ENCODE measurements at places on chromosomes 1 and 21. TPM values are rescaled to one million over a fixed set of nuclear protein-coding genes. Genes with fewer than 3 reads are reported as not detected.

The TMPRSS15 gene
- not detected for polyA plus RNA-seq

The TAL1 gene
- polyA plus RNA-seq: not detected

DNA sequence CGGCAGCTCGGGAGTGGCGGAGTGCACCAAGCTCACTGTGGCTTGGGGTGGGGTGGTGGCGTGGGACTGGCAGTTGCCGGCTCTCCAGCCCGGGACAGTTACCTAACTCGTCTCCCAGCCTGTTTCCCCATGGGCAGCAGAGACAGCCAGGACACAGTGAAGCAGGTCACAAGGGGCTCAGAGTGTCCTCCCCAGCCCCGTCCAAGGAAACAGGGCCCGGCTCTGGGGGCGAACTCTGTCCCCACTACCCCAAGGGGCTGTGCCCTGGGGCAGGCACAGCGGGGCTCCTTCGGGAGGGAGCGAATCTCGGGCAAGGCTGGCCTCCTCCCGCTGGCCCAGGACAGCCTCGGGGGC lies 759 bp downstream of the GPR157 start:
- DNase-seq: no peak

- no peak for DNase-seq
Observed at GRCh38 chr1:224133741-224134299, 19.9 kb downstream of the FBXO28 start.

DNA sequence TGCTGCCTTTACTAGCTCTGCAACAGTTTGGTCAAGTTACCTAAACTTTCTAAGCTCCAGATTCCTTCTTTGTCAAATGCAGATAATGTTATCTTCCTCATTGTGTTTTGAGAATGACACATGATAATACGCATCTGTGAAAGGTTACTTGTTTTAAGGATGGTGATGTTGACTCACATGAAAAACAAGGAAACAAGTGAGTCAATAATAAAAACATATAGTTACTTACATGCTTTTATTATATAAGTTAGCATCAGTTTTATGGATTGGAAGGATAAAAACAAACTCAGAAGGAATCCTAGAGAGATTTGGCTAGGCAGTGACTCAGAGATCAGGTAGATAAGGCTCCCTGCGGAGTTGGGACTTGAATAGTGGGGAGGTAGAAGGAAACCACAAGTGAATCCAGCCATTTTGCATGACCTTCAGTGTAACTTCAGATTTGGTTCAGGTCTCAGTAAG lies 144.6 kb downstream of the LMO4 start:
- no peak for DNase-seq

All from immature natural killer cell (primary cell).